ENCODE measurements at places on chromosomes 12 and 14.

DNA sequence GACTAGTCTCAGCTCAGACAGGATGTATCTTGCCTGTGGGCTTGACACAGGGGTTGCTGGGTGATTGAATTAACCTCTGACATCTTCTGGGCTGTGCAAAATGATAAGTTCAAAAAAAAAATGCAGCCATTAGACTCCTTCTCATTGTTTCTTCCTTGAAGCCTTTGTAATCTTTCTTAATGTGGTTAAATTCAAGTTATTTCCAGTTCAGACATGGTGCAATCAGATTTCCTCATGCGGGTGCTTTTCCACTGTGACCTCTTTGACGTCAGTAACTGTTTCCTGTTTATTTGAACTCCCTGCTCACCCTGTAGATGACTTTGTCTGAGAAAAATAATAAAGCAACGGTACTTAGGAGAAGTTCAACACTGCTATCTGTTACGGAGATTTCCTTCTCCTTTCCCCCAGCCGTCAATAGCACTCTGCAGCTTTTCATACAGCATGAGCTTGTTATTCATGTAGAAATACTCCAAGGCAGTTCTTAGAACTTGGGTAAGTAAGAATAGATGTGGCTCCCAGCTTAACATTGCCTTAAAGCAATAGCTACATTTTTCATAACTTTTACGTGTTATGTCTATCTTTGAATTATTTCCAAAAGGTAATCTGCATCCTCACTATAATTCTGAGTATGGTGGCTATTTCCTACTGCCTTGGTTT, 155.5 kb downstream of the PRKCH start:
- no peak for DNase-seq

DNA sequence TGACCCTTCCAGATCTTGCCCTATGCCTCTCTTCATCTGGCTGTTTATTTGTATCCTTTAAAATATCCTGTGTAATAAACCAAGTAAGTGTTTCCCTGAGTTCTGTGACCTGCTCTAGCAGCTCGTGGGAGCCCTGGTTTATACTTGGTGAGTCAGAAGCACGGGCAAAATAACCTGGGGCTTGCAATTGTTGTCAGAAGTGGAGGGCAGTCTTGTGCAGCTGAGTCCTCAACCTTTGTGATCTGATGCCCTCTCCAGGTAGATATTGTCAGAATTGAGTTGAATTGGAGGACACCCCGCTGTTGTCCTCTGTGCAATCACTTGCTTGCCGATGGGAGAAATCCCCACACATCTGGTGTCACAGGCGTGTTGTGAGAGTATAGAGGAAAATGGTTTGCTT, 62.5 kb upstream of the PRICKLE1 start:
- no peak for DNase-seq

- no peak for DNase-seq
Measured at GRCh38 chr12:113612076-113612728, 140.5 kb upstream of the LHX5 start.

- no peak for DNase-seq
Measured at GRCh38 chr12:62525271-62525670, 58.6 kb downstream of the MON2 start.

DNA sequence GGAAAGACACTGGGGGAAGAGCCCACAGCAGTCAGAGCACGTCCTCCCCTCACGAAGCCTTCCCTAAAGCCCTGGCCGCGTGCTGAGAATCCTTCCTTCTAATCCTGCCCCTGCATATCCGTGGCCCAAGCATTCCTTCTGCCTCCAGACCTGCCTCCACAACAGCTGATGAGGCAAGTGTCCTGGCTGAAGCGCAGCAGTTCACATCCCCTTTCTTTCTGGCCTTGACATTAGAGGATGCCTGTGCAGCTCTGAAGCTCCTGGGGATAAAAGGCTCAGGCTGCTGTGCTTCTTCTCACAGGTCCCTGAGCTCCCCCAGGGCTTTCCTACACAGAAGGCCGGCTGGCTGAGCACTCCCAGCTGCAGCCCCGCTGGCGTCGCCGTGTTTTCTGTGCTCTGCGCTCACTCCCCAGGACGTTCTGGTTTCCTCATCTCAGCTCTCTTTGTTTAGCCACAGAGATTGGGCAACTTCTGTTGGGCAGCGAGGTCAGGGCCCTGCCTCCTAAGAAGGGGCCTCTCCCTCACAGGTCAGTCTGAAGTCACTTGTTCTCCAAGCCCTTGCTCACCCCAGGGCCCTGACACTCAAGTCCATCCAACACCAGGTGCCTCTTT, 45.8 kb downstream of the NINJ2 start:
- no peak for DNase-seq

DNA sequence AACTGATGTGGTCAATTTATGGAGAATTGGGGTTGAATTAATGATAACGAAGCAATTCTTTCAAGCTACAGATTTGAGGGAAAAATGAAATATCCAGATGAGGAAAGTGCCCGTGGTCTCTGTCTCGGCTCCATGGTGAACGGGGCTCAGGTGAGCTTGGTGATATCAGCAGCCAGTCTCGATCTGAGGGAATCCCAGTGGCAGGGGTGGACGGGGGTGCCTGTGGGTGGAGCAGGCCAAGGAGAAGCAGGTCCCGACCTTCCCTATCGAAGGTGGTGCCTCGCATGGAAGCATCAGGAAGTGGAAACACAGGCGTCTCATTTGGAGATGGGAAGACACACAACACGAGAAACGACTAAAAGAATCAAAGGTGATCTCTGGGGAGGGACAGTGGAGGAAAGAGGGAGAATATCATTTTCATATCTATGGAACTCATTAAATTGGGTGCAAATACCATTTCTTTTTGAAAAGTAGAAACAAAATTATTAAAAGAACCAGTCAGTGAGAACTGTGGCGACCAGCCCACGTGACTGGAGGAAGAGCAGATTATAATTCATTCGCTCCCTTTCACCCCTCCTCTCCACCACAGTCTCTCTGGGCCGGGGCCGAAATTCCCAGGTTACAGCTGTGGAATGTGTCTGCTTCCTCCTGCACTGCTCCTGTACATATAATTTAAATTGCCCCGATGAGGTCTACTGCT, 354.3 kb upstream of the SFSWAP start:
- no peak for DNase-seq

GRCh38 chr12:117718559-117718958, 250.2 kb downstream of the KSR2 start:
- no peak for DNase-seq

DNA sequence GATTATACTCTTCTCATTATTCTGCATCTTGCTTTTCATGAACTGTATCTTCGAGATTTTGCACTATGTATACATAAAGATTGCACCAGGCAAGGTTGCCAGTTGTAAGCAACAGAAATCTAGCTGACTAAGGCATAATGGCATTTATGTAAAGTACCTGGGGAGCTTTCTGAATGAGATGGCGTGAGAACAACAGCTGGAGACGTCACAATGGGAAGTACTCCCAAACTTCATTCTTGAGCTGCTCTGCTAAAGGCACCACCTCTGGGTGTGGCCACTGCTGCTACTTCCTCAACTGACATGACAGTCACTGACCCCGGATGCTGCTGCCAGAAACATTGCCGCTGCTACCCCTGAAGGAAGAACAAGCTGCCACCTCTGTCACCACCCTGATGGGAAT, 220.7 kb downstream of the NOVA1 start:
- DNase-seq: no peak

- no peak for DNase-seq
Measured at GRCh38 chr12:104870797-104871196, 87.3 kb downstream of the SLC41A2 start.

DNA sequence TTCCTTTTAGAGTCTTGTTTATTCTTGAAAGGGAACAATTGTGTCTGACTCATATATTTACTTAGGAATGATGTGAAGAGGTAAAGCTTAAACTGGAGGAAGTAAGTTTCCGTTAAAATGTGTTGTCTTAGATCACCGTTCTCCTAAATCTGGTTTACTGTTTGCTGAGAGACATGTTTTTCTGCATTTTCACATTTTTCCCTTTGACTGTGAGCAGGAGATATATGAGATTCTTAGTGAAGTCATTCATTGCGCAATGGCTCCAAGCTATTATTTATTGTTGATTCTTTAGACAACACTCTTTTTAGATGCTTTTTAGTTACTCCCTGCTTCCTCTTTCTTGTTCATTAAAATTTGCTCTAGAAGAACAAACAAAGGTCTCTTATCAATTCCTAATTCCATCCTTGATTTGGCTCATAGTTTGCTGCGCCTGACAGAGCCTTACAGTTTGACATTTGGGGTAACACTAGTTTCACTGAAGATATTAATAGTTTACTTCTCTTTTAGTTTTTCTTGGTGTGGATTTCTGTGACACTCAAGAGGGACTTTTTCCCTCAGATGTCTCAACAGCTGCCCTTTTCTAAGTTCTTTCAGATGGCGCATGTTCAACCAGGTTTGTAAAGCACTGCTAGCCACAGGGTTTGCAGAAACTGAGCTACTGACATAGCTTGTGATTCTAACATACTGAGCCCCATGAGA, 11.4 kb downstream of the CLECL1 start:
- DNase-seq: no peak

DNA sequence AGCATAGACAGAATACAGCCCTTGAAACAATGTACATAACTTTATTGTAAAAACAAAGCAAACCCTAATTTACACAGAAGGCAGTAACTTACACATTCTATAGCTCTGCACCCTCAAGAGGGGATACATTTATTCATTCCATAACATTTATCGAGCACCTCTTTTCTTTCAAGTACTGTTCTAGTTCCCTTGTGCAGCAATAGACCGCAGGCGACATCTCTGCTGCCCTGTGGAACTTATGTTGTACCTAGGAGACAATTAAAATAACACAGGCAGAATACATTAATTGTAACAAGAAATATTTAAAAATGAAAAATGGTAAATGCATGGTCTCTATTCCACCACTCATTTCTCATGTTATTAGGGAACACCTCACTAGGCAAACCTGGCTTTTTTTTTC, 1.4 kb upstream of the ARHGDIB start:
- no peak for DNase-seq

GRCh38 chr14:55707365-55707804, 127.4 kb downstream of the KTN1 start:
- DNase-seq: no peak

- DNase-seq: no peak
Measured at GRCh38 chr14:32996343-32996742, 57.7 kb downstream of the NPAS3 start.

GRCh38 chr12:6211421-6211869, 11.2 kb downstream of the CD9 start:
- no peak for DNase-seq

GRCh38 chr12:131098178-131098981, 144.7 kb downstream of the ADGRD1 start:
- no peak for DNase-seq

GRCh38 chr12:62709311-62709710, 225.6 kb downstream of the PPM1H start:
- no peak for DNase-seq

GRCh38 chr12:52577316-52577715, 3.7 kb upstream of the KRT74 start:
- DNase-seq: no peak

DNA sequence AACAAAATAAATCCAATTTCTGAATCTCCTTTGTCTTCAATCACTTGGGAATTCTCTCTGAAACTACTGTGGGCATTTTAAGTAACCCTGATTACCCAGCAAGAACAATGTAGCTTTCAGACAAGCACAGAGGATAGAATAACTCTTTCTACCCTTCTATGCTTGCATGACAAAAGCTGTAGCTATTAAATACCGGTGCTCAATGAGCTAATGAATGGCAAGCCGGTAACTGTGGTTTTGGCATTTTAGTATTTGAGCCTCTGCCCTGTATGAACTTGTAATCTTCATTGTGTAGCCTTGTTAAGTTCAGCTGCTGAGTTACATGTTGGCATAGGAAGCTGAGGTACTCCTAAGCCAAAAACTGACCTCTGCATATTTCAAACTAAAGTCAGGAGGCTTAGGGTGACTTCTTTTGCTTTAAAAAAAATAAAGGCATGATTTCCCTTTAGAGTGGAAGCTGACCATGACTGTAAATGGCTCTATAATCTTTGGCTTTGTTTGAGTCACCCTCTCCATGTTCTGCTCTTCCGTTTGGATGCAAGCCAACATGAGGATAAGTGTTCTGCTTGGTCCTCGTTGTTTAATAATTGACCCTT, 171.0 kb upstream of the HIF1A start:
- DNase-seq: no peak

- no peak for DNase-seq
Measured at GRCh38 chr12:111352296-111352993, 16.4 kb downstream of the PHETA1 start.
